COR-L47 (cell line): ENCODE measurements at places on chromosomes 3 and 15.

- DNase-seq: peak; percentile 82
Measured at GRCh38 chr3:71926262-71926600, 141.3 kb upstream of the PROK2 start.

- no peak for DNase-seq
Measured at GRCh38 chr3:61648481-61648880, 87.1 kb downstream of the PTPRG start.

DNA sequence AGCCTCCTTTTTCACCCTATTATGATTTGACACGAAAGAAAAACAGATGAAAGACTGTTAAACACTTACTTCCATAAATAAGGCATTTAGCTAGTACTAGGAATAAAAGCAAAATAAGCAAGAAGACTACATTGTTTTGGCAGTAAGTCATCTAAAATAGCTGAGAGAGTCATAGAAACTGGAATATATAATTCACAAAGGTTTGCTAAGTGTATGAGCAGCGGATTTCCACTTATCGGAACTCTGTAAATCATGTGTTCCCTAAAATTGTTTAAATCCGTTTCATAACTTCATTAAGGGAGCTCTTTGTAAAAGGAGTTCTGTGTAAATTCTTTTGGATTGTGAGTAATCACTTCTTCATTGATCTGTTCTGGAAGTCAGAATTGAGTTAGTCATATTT lies 202.5 kb upstream of the CBLB start:
- DNase-seq: no peak

DNA sequence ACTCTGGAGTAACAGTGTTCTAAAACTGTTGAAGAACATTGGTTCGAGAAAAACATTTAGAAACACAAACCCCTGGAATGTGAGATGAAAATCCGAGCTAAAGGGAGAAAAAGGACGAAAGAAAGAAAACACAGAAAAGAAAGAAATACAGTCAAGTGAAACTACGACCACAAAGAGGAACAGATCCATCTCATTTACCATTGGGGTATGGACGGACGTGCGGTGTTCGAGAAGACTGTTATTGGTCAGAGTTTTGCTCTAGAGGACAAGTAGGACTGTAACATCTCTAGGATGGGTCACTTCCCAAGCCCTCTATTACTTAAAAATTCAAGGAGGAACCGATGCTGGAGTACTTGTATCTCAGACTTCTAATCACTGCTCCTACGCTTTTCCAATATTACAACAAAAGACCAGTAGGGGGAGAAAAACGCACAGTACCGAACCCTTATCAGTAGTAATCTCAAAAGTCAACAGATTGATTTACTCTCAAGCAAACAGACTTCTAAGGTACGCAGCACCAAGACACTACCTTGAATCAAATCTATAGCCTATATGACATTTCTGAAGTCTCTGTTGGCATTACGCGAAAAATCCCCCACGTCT lies 1.1 kb upstream of the PIK3CA start:
- peak; percentile 67 for DNase-seq

DNA sequence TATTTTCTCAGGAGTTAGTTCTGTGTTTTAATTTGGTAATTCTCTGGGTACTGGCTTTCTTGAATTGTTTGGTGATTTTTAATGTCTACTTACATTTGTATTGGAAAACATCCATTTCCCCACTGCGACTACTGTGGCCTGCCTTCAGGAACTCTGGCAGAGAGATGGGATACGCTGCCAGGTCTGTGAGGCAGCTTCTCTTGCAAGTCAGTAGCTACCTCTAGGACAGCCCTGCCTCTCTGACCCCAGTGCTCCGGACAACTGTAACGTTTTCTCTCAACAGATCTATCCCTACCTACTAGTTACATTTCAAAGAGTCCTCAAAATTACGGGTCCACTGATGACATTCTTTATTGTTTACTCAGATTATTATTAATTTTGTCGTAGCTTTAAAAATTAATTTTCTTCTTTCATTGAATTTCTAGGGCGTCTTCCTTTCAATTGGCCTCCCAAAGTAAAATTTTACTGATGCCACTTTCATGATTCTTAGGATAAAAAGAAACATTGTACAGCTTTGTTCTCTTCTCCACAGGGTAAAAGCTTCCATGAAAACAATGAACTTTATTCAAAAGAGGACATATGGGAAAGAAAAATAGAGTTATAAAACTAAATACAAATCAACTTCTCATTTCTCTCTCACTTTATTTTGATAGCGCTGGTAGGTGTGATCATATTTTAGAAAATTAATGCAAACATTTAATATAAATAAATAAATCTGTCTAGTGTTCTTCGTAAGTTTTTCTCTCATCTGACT lies 123.2 kb upstream of the GOLGA8J start:
- no peak for DNase-seq

DNA sequence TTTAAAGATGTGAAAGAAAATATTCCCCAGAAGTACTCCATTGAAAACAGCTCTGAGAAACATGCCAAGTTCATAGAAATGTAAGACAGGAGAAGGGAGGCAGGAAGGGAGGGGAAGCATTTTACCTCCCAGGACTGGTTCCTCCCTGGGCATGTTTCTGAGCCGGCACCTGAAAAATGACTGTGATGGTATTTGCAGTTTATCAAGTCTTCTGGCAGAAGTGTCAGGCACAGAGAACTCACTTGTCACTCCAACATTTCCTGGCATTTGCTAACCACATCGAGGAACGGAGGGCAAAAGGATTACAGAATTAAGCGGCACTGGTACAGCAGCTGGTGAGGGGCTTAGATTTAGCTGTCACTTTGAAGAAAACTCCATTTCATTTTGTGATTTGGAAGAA lies 1054.0 kb downstream of the TUSC7 start:
- DNase-seq: no peak

DNA sequence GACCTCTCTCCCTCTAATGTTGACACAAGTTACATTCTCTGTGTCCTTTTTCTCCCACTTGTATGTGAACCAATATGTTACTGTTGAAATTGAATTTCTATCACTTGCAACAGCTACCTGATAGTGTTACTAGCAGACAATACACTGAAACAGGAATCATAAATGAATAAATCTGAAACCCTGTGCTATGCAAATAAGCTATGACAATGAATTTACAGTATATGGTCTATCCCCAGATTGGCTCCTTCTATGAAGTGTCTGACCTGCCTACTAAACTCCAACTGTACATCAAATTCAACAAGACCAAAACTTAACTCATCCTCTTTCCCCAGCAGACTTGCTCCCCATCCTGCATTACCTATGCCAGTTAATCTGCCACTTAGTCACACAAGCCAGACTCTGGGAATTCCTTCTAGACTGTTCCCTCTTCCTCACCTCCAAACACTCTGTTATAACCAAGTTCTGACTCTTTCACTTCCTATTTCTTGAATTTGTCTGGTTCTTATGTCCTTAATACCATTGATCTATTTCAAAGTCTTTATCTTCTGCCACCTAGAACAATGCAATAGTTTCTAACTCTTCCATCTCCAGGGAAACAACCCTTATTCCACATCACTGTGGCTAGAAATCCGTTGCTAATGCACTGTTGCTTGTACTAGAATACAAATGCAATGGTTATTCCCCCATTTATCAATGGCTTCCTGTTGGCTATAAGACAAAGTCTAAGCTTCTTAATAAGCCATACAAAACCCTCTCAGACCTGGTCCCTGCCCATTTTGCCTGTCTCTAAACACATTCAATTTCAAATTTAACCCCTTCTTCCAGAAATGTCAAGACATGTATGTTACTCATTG lies 13.4 kb upstream of the ZNF639 start:
- DNase-seq: no peak

- DNase-seq: peak; percentile 73
Measured at GRCh38 chr3:52204337-52205073, 6.5 kb downstream of the ALAS1 start.
